ENCODE measurements at places on chromosomes 11 and 22. TPM values are rescaled to one million over a fixed set of nuclear protein-coding genes. Genes with fewer than 3 reads are reported as not detected.

Gene KRTAP5-7
- polyA plus RNA-seq, result not detected

Gene NNMT
- not detected for polyA plus RNA-seq

Gene RAB36
- polyA plus RNA-seq, result 3.4 TPM

Gene ELFN2
- polyA plus RNA-seq, result 0.44 TPM

Gene C11orf87
- polyA plus RNA-seq, result not detected

Gene LRP4
- polyA plus RNA-seq, result 4.2 TPM

Gene NCF4
- polyA plus RNA-seq, result not detected

Gene MRPL40
- 69.4 TPM for polyA plus RNA-seq

Gene SMIM38
- polyA plus RNA-seq, result not detected

Gene OR5B21
- polyA plus RNA-seq, result not detected

Gene GRM5
- under 0.01 TPM for polyA plus RNA-seq

Gene APOL3
- polyA plus RNA-seq, result 0.25 TPM

Gene MRGPRG
- polyA plus RNA-seq, result not detected

Gene PIH1D2
- polyA plus RNA-seq, result 1.0 TPM

Gene MYBPC3
- not detected for polyA plus RNA-seq

Gene CERK
- 7.1 TPM for polyA plus RNA-seq

Gene CTSW
- not detected for polyA plus RNA-seq

Gene SHISAL1
- not detected for polyA plus RNA-seq

Gene MYO7A
- 0.22 TPM for polyA plus RNA-seq

Gene OR52I1
- not detected for polyA plus RNA-seq

Gene CHEK1
- polyA plus RNA-seq, result 26.3 TPM

Gene UPK2
- 0.25 TPM for polyA plus RNA-seq

Gene ACTN3
- polyA plus RNA-seq, result not detected

Gene ASRGL1
- 0.26 TPM for polyA plus RNA-seq

Gene TMEM25
- 22.1 TPM for polyA plus RNA-seq

Gene CTSF
- 5.5 TPM for polyA plus RNA-seq

Gene GNAZ
- 0.12 TPM for polyA plus RNA-seq

Gene HBE1
- not detected for polyA plus RNA-seq

Gene CALCA
- polyA plus RNA-seq, result not detected

Gene TRIM49C
- not detected for polyA plus RNA-seq

Gene DERL3
- polyA plus RNA-seq, result 3.3 TPM

Gene KLHL35
- 0.23 TPM for polyA plus RNA-seq

Data from foreskin keratinocyte (primary cell).